Esophagus muscularis mucosa (tissue), 4 donors: ENCODE measurements at places on chromosomes 4 and X. TPM values are rescaled to one million over a fixed set of nuclear protein-coding genes. Genes with fewer than 3 reads are reported as not detected.

MAGEA9B gene
- not detected for total RNA-seq

CC2D2A gene
- total RNA-seq = 23.0 TPM

BMP3 gene
- total RNA-seq = 19.9 TPM

RXFP1 gene
- total RNA-seq = not detected

SSX2 gene
- not detected for total RNA-seq

STPG2 gene
- total RNA-seq = 0.17 TPM

HS6ST2 gene
- total RNA-seq = 0.99 TPM

HSD17B13 gene
- total RNA-seq = 0.83 TPM

ITM2A gene
- total RNA-seq = 19.1 TPM

PAGE5 gene
- total RNA-seq = not detected

XPNPEP2 gene
- total RNA-seq = 14.4 TPM

SRPX gene
- total RNA-seq = 73.2 TPM

SHROOM4 gene
- 5.4 TPM for total RNA-seq

DDX53 gene
- total RNA-seq = not detected

ARR3 gene
- not detected for total RNA-seq

NALF2 gene
- 0.84 TPM for total RNA-seq

SMIM10L2A gene
- total RNA-seq = 0.99 TPM

UGT2B10 gene
- total RNA-seq = not detected

CACNA1F gene
- total RNA-seq = 0.42 TPM

ETDB gene
- not detected for total RNA-seq

NOX1 gene
- total RNA-seq = not detected

FAM133A gene
- not detected for total RNA-seq

UGT2A2 gene
- not detected for total RNA-seq
